Thyroid gland (tissue), 4 donors: ENCODE measurements at places on chromosomes 6 and 20. TPM values are rescaled to one million over a fixed set of nuclear protein-coding genes. Genes with fewer than 3 reads are reported as not detected.

DNA sequence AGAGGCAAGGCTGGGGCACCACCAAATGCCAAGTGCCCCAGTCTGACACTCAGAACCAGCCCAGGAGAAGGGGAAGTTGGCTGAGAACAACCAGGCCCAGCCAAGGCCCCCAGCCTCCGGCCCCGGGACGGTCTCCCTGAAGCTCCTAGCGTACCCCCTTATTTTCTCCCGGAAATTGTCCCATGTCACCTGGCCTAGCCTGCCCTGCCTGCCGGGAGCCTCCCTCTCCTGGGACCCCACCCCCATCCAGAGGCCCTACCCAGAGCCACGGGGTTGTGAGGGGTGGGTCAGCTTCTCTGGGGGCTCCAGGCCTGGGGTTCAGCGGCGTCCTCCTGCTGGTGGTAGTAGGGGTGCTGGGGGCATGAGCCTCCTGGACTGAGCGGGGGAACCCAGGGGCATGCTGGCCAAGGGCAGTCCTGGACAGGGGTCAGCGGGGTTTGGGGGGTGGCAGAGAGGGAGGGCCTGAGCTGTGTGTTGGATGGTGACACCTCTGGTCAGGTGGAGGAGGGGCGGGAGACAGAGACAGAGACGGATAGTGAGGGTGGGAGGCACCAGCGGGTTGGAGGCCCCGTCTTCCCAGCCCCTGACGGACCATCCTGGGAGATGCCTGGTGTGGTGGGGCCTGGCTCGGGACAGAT is 7.9 kb upstream of the SLCO4A1 start:
- H3K27ac ChIP-seq: no peak overlapping the region
- no peaks in the 10 kb centered on the region for H3K4me1 ChIP-seq
- no peaks in the 10 kb centered on the region for H3K27me3 ChIP-seq
- no peaks in the 10 kb centered on the region for H3K36me3 ChIP-seq
- no peak for DNase-seq
- no peak overlapping the region for H3K4me3 ChIP-seq

DNA sequence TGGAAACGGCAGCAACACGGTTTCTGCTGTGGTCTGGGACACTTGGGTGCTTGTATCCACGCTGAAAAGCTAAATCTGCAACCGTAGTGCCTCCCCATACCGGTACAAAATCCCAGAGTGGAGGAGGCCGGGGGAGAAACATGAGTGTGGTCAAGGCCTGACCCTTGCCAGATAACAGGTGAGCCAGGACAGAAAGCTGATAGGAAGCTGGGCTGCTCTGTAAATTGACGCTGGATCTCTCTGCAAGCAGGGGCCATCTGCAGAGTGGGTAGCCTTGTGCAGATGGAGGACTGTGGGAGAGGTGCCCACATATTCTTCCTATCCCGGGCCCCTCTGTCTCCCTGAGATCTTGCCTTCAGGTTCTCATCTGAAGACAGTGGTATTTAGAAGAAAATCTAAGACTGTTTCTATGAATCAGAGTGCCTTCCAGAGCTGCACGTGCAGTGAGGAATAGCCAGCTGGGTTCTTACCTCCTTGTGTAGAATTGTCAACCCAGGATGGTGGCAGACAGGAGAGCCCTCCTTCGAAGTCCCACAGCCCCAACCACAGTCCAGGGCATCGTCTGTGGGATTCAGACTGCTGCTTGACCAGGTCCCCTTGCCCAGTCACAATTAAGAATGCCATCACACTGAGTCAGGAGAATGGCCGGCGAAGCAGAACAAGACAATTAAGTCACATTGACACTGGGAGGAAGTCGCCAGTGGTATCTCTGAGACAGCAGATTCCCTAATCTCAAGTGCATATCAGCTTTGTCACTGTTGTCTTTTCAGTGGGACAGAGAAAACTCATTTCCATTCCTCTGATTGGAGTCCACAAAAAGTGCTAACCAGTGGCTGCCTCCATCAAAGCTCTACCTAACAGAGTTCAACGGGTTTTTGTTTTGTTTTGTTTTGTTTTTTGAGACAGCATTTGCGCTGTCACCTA is 100.0 kb upstream of the RIPOR2 start:
- no peaks in the 10 kb centered on the region for H3K27me3 ChIP-seq
- H3K27ac ChIP-seq: no peak overlapping the region
- H3K4me3 ChIP-seq: no peak overlapping the region

DNA sequence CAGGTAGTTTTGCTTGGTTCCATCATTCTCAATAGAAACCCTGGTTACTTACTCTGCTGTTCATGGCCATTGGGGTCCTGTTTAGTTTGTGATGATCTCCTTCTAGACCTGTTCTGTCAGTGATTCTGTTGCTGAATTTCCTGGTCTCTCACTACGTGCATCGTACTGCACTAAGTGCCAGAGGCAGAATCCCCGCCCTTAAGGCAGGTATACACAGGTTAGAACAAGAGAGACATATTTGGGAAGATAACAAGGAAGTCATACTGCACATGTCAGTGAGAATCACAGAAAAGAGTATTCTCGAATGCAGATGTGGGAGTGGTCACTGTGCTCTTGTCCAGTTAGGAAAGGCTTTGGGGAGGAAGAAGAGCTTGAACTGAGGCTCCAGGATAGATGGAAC is 148.1 kb upstream of the MYLIP start:
- no peaks in the 10 kb centered on the region for H3K27me3 ChIP-seq
- H3K4me1 ChIP-seq: no peaks in the 10 kb centered on the region
- H3K36me3 ChIP-seq: no peaks in the 10 kb centered on the region
- DNase-seq: no peak
- no peak overlapping the region for H3K27ac ChIP-seq
- H3K4me3 ChIP-seq: no peak overlapping the region

DNA sequence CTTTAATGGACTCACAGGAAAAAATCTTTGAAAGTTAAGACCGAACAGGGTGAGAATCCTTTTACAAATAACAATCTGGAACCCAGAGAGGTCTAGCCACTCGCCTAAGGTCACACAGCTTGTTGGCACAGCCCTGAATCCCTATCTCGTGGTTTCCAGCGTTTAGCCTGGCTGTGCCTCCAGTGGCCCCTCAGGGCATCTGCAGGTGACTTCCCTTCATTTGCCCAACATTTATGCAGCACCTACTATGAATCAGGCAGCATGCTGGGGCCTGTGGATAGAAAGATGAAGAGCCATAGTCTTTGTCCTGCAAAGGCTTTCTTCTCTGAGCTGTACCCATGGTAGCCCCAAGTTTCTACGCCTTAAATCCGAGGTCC is 2.6 kb upstream of the NR2E1 start:
- H3K4me3 ChIP-seq: no peak overlapping the region
- H3K27me3 ChIP-seq: peaks cover 81% of the 10 kb centered on the region
- H3K4me1 ChIP-seq: peaks cover 36% of the 10 kb centered on the region
- DNase-seq: no peak
- H3K36me3 ChIP-seq: no peaks in the 10 kb centered on the region
- H3K27ac ChIP-seq: no peak overlapping the region

The IL17F gene
- not detected for total RNA-seq

The RAD21L1 gene
- total RNA-seq: not detected

DNA sequence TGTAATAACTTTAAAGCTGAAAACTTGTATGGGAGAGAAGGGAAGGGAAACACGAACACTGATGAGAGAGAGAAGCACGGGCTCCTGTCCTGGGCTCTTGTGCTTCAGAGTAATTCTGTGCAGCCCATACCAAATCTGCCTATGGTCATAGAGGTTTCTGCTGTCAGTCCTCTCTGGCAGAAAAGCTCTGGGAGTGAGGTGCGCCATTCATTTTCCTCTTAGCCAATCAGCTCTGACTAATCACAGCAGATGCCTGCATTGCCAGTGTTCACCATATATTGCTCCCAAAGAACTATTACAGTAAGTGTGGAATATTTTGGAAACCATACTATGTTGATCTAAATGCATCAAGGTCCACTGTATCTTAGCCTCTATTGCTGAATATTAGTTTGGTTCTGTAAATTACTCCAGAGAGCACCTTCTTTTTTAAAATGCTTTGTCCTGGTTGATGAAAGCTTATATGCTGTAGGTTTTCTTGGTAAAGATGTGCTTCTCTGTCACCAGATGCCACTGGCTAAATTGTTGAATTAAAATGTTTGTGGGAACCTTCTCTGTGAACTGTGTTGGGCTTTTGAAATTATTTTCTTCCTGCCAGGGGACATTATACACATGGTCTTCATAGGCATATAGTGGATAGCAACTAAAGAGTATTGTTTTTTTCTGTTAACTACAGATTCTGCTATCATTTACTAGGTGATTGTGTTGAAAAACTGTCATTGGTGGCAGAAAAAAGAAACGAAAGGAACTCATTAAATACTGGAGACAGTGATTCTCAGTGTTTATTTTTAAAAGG is 38.3 kb downstream of the DCBLD1 start:
- no peaks in the 10 kb centered on the region for H3K4me1 ChIP-seq
- no peak for DNase-seq
- H3K36me3 ChIP-seq: no peaks in the 10 kb centered on the region
- H3K27me3 ChIP-seq: no peaks in the 10 kb centered on the region

The C2 gene
- total RNA-seq: 6.2 TPM

The SLC22A2 gene
- not detected for total RNA-seq

The RAMACL gene
- total RNA-seq: 9.7 TPM

DNA sequence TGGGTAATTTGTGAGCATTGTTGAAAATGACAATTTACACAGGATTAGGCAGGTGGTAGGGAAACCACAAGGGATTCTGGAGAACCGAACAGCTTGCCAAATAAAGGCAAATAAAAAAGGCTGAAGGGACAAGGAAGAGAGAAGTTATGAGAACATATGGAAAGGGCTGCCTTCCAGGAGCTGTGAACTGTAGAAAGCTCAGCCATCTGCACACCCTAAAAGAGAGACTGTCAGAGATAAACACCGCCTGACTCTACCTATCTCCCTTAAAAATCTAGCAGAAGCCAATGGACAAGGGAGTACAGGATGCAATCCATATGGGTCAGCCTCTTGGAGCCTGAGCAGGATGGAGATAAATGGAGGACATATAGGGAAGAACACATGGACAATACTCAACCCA is 12.7 kb upstream of the SLC17A1 start:
- H3K36me3 ChIP-seq: no peaks in the 10 kb centered on the region
- H3K4me3 ChIP-seq: no peak overlapping the region
- no peak overlapping the region for H3K27ac ChIP-seq
- H3K27me3 ChIP-seq: no peaks in the 10 kb centered on the region
- no peak for DNase-seq
- H3K4me1 ChIP-seq: no peaks in the 10 kb centered on the region

DNA sequence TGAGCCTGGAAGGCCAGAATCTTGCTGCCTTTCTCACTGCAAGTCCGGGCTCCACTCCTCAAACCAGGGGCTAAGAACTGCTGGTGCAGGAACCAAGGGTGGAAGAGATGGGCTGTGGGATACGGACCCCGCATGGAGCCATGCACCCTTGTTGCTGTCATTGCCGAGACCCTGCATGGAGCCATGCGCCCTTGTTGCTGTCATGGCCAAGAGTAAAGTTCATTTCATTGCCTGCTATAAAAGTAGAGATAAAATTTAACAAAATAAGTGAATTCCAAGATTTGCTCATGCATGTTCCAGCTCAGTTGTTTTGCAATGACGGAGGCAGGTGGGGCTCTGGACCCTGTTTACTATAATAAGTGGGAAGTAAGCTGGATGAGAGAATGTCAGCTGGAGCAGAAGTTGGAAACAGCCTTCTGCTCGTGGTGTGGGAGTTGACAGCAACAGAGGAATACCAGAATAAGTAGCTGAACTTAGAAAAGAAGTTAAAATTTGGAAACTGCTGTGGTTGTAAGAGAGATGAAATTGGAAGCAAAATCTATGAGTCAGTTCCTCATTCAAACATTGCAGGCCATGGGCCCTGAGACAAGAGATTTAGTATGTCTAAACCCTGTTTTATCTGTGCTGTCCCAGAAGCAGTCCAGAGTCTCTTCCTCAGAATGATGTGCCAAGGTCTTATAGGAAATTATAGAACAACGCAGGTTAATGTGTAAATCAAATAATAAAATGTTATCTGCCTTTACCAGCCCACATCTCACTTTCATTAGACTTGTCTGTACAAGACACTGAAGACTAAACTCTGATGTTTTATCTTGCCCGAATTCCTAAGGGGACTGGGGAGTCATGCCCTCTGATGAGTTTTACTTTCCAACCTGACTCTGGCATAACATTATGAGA is 15.8 kb upstream of the THBS2 start:
- peak overlapping the region; percentile 6 for H3K27ac ChIP-seq
- no peaks in the 10 kb centered on the region for H3K4me1 ChIP-seq
- DNase-seq: no peak
- H3K27me3 ChIP-seq: no peaks in the 10 kb centered on the region
- H3K4me3 ChIP-seq: no peak overlapping the region

The ABT1 gene
- 14.5 TPM for total RNA-seq

The KHDRBS2 gene
- 18.6 TPM for total RNA-seq
